ENCODE measurements at places on chromosomes 11 and 22.

- DNase-seq = peak; percentile 83
Measured at GRCh38 chr11:77140231-77140851, 12.3 kb downstream of the MYO7A start.

GRCh38 chr11:75203138-75203537 lies 37.4 kb upstream of the TPBGL start:
- no peak for DNase-seq

- DNase-seq = no peak
Measured at GRCh38 chr11:62553839-62554361, 7.3 kb upstream of the AHNAK start.

DNA sequence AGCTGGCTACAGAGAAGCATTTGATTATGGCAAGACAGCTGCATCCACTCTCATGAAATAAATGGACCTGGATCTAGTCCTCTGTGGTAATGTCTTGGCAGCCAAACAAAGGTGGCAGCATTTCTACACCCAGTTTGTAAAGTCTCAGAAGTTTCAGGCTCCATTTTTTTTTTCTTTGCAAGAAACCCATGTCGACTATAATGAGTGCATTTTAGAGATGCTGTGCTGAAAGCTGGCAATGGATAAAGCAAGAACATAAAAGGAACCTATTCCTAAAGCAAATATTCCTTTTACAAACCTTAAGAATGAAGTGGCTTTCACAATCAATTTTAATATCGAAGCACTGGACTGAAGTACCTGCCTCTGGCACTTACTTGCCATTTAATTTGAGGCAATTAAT lies 33.5 kb downstream of the THAP12 start:
- no peak for DNase-seq

DNA sequence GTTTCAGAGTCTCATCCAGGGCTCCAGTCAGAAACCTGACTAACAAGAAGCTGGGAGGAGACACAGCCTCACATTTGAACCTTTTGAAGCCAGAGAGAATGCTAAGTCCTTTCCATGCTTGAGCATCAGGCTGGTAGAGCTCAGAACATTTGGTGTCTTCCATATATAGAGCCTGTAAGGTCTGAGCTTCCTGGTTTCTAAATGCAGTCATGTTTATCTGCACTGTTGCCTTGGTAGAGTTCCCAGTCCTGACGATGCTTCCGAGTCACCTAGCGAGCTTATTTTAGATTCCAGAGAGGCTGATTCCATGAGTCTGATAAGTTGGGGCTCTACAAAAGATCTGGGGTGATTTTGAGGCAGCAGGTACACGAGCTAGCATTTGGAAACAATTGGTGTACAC lies 68.4 kb upstream of the SORL1 start:
- no peak for DNase-seq

- no peak for DNase-seq
Measured at GRCh38 chr22:45506816-45507360, 4.2 kb downstream of the FBLN1 start.

- DNase-seq = no peak
Measured at GRCh38 chr11:125375146-125375545, 120.9 kb downstream of the FEZ1 start.

GRCh38 chr11:74775762-74776161 lies 27.1 kb downstream of the RNF169 start:
- DNase-seq = no peak
